Inflammatory macrophage treated with lipopolysaccharide for 1 hour (primary cell): ENCODE measurements at places on chromosomes 2 and 18.

- DNase-seq: peak; percentile 80
These were observed at the start of gene ZNF892 for GRCh38 chr2:95207111-95207961. Gene ZNF892 (plus strand): TSS chr2:95207521. CDS start chr2:95207816, 295 bp downstream.

DNA sequence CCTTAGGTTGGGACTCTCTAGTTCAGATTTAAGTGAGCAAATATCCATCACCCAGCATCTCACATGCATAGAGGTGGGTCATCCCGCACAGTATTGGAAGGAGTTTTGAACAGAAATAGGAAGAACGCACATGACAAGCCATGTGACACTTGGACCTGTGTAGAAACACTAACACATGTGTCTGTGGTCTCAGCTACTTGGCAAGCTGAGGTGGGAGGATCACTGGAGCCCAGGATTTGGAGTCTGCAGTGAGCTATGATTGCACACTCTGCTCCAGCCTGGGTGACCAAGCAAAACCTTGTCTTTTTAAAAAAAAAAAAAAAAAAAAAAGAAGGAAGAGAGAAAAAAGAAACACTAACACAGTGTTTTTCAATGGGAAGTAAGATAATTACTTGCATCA is 5.4 kb upstream of the MTCL1 start:
- no peak for DNase-seq

DNA sequence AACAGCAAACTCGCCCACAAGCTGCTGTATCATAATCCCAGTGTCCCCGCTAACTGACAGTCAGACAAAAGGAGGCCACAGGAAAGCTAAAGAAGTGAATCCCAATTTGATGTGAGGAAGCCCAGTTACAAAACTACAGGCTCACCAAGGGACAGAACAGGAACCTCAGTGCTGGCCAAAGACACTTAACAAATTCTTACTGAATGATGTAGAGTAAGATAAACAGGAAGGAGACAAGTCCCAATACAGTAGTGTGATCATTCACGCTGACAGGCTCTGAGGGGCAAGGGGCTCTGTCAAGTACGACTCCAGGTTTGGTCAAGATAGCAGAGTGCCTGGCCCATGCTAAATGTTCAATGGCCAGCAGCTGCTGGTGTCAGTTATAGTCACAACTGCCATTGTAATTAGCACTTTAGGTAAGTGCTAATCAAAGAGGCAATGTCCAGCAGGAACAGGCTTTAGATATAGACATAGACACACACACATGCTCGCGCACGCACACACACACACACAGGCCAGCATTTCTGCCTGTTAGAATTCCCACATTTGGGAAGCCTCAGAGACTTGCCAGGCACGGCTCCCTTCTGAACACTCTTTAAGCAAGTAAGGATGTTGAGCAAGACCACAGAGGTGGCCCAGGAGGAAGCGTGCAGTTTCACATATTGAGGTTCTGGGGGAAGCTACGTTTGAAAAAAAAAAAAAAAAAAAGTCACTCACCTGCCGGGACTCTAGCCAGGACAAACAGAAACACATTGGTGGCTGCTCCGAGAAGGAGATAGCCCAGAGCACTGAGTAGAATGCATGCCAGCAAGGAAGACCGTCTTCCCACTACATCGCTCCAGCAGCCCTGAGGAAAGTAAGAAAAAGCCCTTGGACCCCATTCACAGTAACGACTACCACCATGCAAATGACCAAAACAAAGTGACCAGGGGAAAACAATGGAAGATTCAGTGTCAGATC is 35.4 kb upstream of the TMEM182 start:
- DNase-seq: no peak

GRCh38 chr2:162914161-162914560 is 75.6 kb upstream of the KCNH7 start:
- no peak for DNase-seq

- DNase-seq: no peak
These were observed 60.4 kb downstream of the FIGN start for GRCh38 chr2:163675388-163675787.

- no peak for DNase-seq
These were observed at the start of gene DOK6 for GRCh38 chr18:69400253-69400975. Gene DOK6 (plus strand): TSS chr18:69400888.

GRCh38 chr2:177783835-177784744 is 288.5 kb downstream of the PDE11A start:
- DNase-seq: no peak

DNA sequence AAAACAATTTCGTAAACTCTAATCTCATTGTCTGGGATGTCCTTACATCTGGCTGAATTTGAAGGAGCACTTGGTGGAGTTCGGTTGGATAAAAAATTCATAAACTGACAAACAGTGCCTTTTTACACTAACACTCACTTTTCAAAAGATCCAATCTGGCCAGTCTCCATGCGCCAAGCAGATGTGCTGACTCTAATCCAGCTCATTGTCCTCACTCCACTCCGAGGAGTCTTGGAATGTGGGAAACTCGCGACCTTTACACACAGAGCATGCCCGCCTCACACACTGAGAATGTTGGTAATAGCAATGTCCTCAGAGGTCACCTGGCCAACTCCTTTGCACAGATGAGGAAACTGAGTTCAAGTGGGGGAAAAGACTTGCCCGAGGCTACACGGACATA is 66.8 kb downstream of the XDH start:
- no peak for DNase-seq

- peak; percentile 41 for DNase-seq
These were observed 18.5 kb upstream of the POLI start for GRCh38 chr18:54250846-54251261.

GRCh38 chr2:242060212-242060835 is 190.8 kb downstream of the RTP5 start:
- no peak for DNase-seq

DNA sequence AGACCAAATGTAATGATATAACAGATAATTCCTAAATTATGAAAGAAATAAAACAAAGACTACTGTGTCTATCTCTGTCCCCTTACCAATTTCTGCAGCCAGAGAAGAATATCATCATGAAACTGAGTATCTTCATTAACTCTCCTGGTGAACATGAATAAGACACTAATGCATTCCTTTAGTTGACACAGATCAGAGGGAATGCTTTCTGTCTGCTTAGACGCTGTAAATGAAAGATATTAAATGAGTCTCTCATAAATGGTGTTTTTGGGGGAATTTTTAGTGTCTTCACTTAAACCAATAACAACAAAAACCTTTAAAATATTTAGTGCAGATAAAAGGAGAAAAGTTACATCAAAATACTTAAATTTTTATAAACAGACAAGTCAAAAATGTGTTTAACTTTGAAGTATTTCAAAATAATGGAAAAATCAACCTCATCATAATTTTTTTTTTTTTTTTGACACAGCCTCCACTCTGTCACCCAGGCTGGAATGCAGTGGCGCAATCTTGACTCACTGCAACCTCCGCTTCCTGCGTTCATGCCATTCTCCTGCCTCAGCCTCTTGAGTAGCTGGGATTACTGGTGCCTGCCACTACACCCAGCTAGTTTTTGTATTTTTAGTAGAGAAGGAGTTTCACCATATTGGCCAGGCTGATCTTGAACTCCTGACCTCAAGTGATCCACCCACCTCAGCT is 16.0 kb downstream of the EPG5 start:
- peak; percentile 85 for DNase-seq

DNA sequence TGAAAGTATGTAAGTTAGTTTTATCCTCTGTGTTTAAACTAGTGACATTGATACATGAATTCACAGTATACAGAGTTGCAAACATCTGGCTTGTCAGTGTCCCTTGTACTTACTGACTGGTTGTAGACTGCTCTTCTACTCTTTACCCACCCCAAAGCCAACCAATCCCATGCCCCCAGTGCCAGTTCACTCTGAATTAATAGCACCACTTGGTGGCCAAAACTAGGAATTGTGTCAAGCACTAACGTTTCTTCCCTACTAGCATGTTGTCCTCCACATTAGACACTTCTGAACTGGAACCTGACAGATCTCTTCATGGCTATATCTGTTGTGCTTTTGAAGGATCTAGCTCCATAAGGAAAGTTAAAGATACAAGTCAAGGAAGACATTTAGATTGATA is 27.2 kb upstream of the OTX1 start:
- DNase-seq: peak; percentile 20

GRCh38 chr2:77567723-77568122 is 45.5 kb upstream of the LRRTM4 start:
- no peak for DNase-seq

- peak; percentile 57 for DNase-seq
These were observed 29.8 kb upstream of the TMEM214 start for GRCh38 chr2:27003007-27003406.

GRCh38 chr2:164620873-164621763 is at the start of gene GRB14:
Gene GRB14 (minus strand): TSS chr2:164621482. CDS start chr2:164621309, 173 bp downstream.
- DNase-seq: no peak

- DNase-seq: no peak
These were observed 1583.2 kb downstream of the SUCLG1 start for GRCh38 chr2:82875858-82876257.

DNA sequence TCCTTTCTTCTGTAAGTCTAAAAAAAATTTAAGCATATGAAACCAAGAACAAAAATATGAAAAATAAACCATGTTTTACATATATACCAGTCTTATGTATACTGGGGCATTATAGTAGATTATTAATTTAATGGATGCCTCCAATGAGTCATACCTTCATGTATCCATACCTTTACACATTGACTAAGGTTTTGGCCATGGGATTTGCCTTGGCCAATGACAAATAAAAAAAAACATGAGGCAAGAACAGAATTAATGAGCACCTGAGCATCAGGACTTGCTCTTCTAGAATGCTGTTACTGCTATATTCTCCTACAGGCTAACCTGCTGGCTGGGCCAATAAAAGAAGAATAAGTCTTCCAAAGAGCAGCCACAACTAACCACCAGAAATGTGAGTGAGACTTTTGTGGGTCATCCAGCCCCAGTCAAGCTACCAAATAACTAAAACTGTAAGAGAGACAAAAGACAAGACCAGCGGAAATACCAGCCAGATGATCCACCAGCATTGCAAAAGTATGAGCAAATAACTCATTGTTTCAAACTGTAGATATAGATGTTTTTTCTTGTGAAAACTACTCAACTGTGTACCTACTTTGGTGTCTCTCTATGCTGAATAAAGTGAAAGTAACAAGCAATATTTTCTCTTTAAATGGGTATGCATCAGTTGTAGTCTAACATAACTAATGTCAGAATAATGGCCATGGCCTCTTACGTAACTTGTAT is 749.6 kb upstream of the VRK2 start:
- DNase-seq: no peak

GRCh38 chr2:191020742-191021381 is 6.9 kb upstream of the STAT1 start:
- peak; percentile 95 for DNase-seq

DNA sequence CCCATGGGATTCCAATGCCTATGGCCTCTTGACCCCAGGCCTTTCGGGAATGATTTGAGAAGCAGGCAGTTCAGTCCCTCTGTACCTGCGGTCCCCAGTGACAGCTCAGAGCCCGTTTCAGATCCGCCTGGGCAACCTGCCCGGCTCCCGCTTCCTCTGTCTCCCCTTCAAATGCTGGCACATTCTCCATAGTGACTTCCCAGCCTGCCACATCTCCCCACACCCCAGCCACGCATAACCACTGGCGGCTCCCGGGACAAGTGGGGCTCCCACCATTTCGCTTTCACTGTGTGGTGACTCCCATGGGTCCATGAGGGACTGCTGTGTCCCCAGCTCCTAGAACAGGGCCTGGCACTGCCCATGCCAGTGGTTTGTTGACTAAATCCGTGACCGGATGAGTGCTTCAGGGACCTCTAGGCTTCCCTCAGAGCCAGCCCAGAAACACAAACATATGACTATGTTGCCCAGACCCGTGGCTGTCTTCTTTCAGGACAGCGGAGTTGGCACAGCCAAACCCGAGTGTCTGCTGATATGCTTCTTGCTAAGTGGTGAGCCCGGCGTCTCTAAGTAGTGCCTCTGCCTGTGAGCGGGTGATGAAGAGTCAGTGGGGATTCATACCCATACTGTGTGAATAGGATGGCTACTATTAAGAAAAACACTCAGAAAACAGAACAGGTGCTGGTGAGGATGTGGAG is 91.2 kb downstream of the GLI2 start:
- DNase-seq: no peak

DNA sequence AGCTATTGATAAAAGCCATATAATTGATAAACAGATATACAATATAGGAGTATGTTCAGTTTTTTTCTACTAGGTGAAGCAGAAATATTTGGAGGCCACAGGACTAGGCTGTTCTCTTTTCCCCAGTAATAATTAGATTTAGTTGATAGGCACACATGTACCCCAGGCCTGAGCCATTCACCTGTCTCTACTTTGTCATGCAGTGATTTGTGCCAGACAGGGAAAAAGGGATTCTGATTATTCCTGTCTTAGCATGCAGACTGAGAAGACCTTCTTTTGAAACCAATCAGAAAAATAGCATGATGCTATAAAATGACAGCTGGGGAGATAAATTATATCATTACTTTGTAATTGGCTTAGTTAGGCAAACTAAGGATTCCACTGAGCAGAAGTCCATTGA is 94.3 kb downstream of the DOCK10 start:
- DNase-seq: no peak

DNA sequence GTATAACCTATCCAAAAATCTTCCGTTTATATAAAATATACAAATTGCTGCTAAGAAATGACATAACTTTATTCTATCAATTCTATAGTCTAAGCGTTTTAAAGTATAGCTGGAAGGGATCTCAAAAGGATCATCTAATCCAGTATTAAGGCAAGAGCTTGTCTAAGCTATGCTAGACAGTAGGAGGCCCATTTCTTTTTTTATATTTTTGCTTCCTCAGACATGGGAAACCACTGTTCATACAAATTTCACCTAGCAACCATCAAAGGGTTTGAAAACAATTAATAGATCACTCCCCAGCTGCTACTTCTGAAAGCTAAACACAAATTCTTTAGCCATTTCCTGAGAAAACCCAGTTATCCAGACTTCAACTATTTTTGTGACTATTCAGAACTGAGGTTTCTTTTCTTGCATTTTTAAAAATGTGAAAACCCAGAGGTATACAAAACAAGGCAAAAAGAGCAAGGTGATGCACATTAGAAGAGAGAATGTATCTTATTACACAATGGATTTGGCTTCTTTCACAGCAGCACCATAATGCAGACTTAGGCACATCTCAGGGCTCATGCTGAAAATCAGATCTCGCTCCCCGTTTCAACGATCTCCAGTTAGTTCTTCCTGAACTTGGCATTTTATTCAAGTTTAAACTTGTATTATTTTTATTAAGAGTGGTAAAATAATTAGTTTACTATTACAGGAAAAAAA is 274.4 kb downstream of the LRP1B start:
- DNase-seq: no peak

- peak; percentile 8 for DNase-seq
These were observed 50.6 kb downstream of the RAPH1 start for GRCh38 chr2:203484266-203485112.

DNA sequence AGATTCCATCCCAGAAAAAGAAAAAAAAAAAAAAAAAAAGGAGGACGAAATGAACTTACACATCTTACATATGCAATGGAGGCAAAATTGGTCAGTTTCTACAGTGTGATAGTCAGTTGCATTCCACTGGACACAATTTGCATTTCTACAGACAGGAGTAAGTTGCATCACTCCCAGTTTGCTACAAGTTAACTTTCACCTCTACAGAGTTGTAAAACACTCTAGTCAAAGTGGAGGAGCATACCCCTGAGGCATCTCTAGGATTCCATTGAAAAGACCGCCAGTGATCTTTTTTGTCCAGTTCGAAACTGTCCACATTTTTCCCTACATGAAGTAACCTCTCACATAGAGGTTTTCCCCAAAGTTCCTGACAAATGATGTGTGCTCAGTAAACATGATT is 202.8 kb downstream of the VAPA start:
- DNase-seq: no peak
